ENCODE measurements at places on chromosomes 5 and 9.

GRCh38 chr9:133342069-133342406, 5.9 kb downstream of the MED22 start:
- no peak for DNase-seq

DNA sequence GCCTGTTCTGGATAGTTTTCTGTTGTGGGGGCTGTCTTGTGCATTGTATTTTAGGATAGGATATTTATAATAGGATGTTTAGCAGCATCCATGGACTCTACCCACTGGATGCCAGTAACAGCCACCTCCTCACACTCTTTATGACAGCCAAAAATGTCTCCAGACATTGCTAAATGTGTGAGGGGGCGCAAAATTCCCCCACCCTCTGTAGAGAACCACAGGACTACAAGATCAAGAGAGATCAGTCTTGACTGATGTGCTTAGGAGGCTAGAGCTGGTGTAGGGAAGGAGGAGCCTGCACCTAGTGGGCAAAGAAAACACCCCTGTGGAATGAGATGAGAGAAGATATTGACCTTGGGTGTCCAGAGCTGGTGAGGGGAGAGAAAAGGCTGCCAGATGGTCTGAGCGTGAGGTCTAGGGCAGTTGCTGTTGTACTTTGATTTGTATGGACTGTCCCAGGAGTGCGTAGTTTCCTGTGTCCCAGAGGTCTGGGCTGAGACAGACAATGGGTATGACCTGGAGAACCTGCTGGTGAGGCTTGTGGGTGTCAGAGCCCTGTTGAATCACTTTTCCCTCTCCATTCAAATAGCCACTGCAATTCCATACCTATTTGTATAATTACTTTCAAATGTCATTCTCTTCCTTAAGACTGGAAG, 16.3 kb downstream of the DAPK1 start:
- DNase-seq, result no peak

- DNase-seq, result no peak
Observed at GRCh38 chr5:143251190-143251589, 152.3 kb downstream of the NR3C1 start.

DNA sequence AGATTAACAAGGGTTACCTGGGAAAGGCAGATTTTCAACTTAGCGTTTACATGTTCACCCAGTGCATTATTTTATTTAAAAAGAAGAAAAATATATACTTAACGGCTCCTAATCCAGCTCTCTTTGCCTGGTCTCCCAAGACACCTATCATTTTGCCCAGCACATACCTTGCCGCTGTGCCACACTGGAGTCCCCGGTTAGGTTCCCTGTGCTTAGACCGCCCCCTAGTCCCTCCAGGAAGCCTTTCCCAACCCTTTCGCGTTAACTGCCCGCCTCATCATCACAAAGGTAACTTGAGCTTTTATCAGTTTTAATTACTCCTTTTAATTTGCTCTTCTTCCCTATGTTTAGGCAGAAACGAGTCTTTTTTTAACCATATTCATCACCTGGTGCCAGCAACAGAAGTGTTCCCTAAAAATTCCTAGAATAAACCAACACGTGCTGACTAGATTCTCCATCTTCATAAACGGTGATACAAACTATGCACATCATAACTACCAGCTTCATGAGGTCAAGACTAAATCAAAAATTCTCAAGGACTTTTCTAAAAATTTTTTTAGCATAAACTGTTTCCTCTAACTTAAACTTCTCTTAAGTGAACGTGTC, 19.7 kb downstream of the DNAJA1 start:
- no peak for DNase-seq

Measured in CD4-positive, alpha-beta T cell treated with Interleukin-4 for 4 hours (primary cell).